Stimulated activated naive CD8-positive, alpha-beta T cell treated with anti-CD3 and anti-CD28 coated beads, Interleukin-15, amount 100 ng/mL, for 72 hours (primary cell): ENCODE measurements at places on chromosomes 7 and 10.

- no peak for DNase-seq
These were observed 362.8 kb downstream of the SFMBT2 start for GRCh38 chr10:7048061-7048460.

- DNase-seq: no peak
These were observed 204.4 kb downstream of the OTUD1 start for GRCh38 chr10:23643111-23643780.

GRCh38 chr10:62264702-62265436 lies 3.8 kb downstream of the RTKN2 start:
- no peak for DNase-seq

- DNase-seq: no peak
These were observed 5.8 kb upstream of the MINDY4 start for GRCh38 chr7:30765408-30765807.

- DNase-seq: no peak
These were observed 875.4 kb downstream of the LRMDA start for GRCh38 chr10:76306856-76307255.

DNA sequence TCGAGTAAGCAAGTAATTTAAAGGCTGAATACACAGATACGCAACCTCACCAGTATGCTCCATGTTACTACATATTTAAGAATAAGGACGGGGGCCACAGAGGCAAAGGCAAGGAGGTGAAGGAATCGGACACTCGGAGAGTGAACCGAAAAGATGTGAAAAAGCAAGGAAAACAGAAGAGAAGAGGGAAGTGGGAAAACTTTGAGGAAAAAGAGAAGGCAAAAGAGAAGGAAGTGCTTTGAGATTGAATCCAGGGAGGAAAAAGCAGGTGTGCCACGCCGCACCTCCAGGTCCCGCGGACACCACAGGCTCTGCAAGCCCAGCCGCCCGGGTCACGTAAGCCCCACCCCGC lies 367 bp upstream of the AVL9 start:
- DNase-seq: no peak

DNA sequence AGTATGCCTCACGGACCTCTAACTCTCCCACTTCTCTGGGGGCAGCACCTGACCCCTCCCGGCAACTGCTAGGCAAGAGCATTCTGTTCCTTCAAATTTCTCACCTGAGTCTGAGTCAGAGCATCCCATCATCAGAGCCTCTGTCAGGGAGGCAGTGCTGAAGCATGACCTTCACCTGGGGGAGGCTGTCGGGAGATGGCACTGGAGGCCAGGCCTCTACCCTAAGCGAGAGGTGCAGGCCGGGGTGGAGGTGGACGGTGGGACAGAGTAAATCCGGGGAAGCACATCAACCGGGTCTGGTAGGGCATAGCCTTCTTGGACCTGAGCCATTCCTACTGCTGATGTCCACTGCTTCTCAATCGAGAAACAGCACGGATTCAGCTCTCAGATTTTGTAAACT lies 90.4 kb downstream of the SPAG6 start:
- DNase-seq: no peak
